H7 (cell line): ENCODE measurements at places on chromosomes 6 and 20.

DNA sequence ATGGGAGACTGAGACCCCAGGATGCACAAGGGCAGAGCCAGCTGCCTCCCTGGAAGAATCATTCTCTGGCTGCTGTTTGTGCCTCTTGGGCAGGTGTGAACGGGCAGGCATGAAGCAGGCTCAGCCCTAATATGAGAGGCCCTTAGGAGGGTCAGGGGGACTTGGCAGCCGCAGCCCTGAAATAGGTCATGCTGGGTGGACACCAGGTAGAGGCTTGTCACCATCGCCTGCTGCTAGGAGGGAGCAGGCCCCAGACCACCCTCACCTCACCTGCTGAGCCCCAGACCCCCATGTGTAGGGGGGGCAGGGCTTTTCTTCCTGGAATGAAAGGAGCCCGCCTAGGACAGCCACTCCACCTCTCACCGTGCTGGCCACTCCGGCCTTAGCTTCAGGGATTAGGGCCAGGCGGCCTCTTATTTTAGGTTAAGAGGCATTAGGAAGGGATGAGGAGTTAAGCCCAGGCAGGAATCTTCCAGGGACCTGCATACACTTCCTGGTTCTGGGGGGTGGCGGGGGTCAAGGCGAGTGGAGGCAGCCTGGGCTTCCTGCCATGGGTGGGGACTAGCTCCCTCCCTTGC, 92.4 kb downstream of the ASXL1 start:
- DNase-seq, result peak; percentile 50

- no peak for DNase-seq
Measured at GRCh38 chr6:34865107-34865506, 22.7 kb downstream of the TAF11 start.

DNA sequence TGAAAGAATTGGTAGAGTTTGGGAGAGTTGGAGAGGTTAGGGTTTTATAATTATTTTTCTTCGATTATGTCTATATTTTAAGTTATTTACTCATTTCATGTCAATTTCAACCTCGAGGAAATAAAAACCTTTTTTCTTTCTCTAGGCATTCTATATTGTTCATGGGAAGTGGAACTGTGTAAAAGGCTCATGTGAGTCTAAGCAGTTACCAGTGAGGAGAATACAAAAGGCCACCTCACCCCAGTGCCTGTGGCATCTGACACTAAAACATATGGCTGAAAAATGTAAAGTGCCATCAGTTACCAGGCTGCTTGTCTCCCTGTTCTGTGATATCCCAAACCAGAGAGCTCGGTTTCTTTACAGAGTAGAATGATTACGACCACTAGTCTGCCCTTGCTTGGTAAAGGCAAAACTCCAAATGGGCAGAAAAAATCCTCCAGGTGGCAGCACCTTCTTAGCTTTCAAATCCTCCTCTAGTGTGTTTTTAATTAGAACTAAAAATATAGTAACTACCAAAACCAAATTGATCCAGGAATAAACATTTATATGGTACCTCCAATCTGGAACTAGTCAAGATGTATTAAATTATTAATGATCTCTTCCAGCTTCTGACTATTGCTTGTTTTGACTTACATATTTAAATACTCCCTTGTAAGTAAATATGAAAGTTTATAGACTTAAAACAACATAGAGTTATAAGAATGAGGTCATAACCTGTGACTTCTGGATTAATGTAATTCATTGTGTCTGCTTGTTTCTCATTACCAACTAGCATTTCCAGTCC, 122.6 kb upstream of the MCHR2 start:
- peak; percentile 24 for DNase-seq

DNA sequence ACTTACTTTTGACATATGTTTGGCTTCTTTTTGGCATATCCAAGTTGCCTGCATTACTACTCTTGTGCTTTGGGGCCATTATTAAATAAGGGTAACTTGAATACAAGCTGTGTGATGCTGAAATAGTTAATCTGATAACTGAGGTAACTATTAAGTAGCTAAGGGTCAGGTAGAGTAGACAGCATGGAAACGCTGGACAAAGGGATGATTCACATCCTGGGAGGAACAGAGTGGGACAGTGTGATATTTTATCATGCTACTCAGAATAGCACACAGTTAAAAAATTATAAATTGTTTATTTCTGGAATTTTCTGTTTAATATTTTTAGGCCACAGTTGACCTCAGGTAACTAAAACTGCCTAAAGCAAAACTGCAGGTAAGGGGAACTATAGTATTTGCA, 483.9 kb downstream of the RFPL4B start:
- no peak for DNase-seq

DNA sequence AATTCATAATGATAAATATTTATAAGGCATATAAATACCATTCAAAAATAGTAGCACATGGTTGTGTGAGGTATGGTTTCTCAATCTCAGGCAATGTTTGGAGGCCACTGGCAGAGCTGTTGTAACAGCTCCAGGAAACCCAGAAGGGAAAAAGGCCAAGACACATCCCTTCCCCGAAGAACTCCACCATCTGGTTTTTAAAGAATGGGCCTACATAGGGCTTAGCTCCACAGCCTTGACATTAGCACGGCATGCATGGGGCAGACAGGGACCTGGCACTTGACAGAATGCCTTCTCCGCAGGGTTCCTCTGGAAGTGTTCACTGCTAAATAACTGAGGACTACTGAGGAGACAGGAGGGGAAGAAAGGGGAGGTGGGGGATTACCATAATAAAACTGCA, 16.1 kb upstream of the FOXO3 start:
- DNase-seq, result no peak

- peak; percentile 70 for DNase-seq
Measured at GRCh38 chr6:1552296-1552761, 57.4 kb upstream of the FOXC1 start.

GRCh38 chr6:133769463-133769862, 119.5 kb upstream of the TCF21 start:
- no peak for DNase-seq

- no peak for DNase-seq
Measured at GRCh38 chr6:6596529-6597328, 8.2 kb downstream of the LY86 start.

- no peak for DNase-seq
Measured at GRCh38 chr20:50230871-50231560, 40.4 kb downstream of the CEBPB start.

DNA sequence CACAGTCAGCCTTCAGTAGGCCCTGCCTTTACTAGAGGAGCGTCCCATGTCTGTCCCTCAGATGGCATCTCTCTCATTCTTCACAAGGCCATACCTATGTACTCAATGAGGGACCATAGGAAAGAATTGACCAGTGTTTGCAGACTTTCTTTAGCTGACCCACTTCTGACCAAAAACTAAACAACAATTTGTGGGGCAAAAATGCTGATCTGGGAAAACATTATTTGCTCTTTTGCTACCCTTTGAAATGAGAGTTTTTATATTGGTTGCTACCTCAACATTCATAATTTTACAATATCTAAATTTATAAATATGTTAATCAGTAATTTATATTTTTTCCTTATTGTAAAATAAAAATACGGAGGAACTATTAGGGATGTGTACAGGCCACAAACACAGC, 539.4 kb upstream of the GJE1 start:
- DNase-seq, result no peak

- DNase-seq, result peak; percentile 52
Measured at GRCh38 chr6:44074813-44075646, 52.2 kb downstream of the MRPL14 start.

- no peak for DNase-seq
Measured at GRCh38 chr6:79650950-79651349, 19.8 kb downstream of the SH3BGRL2 start.

DNA sequence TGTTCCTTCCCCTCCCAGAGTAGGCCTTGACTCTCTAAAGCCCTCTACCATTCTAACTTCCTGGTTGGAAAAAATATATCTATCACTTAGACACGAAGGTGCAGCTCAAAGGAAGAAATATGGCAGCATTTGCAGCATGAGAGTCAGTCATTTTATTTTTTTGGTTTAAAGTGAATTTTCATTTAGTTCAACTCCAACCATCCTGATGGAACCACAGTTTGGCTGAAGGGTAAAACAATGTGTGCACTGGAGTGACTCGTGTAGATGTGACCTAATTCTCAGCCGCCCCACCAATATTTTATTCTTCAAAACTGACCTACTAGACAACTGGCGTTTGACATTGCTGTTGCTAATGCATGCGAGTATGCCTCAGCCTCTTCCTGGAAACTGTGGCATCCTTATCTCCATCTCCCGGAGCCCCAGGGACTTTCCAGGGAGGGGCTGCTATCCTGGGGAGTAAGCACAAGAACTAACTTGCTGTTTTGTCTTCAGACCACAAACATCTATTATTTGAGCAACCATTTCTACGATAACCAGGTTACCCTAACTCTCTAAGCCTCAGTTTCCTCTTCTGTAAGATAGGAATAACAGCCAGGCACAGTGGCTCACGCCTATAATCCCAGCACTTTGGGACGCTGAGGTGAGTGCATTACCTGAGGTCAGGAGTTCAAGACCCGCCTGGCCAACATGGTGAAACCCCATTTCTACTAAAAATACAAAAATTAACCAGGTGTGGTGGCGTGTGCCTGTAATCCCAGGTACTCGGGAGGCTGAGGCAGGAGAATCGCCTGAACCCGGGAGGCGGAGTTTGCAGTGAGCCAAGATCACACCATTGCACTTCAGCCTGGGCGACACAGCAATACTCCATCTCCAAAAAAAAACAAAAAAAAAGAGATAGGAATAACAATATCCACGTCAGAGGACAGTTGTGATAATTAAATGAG, 148.7 kb upstream of the JARID2 start:
- DNase-seq, result no peak

GRCh38 chr6:34924831-34925625, 36.0 kb downstream of the ANKS1A start:
- no peak for DNase-seq

GRCh38 chr6:108132863-108133262, 33.0 kb upstream of the NR2E1 start:
- no peak for DNase-seq

- DNase-seq, result peak; percentile 91
Measured at GRCh38 chr20:45341939-45342854, 6.0 kb downstream of the SDC4 start.

DNA sequence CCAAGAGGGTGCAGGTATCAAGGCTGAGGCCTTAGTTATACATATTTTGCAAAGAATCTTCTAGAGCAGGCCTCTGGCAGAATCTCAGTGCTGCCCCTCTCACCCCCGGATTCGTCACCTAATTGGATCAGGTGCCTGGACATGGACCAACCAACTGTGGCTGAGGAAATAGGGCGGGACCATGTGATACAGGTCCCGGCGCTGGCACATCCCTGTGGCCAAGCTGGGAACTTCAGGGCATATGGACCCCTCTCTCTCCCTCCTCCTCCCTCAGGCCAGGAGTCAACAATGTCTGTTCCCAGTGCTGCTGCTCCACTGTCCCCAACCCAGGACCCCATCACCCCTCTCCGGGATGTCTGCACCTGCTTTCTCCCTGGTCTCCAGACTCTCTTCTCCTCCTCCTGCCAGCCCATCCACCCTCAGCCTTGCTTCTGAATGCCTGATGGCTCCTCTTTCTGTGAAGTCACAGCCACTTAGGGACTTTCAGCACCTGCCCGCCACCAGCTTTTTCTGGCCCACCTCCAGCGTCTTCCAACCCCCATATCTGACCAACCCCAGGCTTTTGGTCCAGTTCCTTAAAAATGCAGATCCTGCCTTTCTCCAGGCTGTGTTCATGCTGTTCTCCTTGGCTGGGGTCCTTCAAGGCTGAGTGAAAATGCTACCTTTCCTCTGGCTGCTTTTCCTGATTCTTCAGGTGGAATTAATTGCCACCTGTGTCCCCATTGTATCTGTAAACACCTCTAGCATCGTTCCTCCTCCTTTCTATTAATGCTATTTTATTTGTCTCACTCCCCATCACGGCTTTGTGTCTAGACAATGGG, 19.0 kb upstream of the MLN start:
- DNase-seq, result peak; percentile 95

DNA sequence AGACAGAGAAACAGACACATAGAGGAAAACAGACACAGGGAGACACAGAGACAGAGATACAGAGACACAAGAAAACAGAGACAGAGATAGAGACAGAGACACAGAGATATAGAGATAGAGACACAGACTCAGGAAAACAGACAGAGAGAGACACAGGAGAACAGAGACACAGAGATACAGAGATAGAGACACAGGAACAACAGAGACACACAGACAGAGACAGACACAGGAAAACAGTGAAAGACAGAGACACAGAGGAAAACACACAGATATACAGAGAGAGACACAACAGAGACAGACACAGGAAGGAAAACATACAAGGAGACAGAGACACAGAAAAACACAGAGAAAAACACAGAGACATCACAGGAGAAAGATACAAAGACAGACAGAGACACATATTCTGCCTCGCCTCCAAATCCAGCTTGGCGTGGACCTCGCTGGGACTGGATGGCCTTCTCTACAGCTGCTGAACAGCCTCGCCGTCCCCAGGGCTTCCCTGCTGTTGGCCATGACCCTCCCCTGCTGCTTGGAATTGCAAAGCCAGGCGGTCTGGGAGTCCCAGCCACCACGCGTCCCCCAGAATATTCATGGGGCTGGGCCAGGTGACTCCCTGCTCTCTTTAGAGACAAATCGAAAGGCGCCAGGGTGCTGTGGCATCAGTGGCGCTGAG, 36.8 kb downstream of the NTSR1 start:
- no peak for DNase-seq

DNA sequence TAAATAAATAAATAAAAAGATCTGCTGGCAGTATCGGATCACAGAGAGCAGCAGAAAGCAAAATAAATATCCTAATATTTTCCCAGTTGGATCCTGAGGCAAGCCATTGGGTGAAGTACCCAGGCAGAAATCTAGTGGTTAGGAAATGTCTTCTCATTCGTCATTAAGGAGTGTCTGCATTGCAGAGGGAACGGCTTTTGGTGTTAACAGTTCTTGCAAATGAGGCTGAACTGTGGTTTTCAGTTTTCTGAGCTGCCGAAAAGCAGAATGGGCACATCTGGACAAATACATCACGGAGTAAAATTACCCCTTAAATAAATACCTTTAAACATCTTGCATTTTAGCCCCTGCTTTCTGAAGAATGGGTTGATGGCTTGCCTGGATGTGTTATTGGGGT, 82.3 kb upstream of the MPC1 start:
- DNase-seq, result no peak

GRCh38 chr6:26375270-26375669, 7.6 kb upstream of the BTN2A2 start:
- DNase-seq, result no peak

GRCh38 chr20:37867289-37868195, 35.4 kb upstream of the VSTM2L start:
- peak; percentile 35 for DNase-seq

DNA sequence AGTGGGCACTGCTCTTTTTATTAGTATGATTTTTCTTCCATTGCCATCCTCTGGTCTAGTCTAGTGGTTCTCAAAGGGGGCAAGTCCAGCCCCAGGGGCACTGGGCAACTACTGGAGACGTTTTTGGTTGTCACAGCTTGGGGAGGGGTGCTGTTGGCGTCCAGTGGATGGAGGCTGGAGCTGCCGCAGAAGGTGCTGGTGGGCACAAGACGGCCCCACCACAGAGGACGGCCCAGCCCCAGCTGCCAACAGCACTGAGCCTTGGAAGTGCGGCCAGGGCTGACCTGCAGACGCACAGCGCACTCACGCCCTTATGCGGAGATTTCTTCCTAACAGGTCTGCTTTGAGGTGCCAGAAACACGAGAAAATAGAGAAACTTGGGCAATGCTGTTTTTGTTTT, 40.3 kb downstream of the CDH4 start:
- no peak for DNase-seq

GRCh38 chr20:10906834-10907233, 233.0 kb upstream of the JAG1 start:
- DNase-seq, result no peak

- no peak for DNase-seq
Measured at GRCh38 chr6:148878683-148879082, 131.9 kb downstream of the UST start.
